ENCODE measurements at places on chromosomes 12 and 14.

- peak; percentile 11 for DNase-seq
Observed at GRCh38 chr12:132218527-132218875, 74.2 kb downstream of the NOC4L start.

GRCh38 chr14:98962118-98962517 lies 309.9 kb downstream of the BCL11B start:
- DNase-seq = no peak

DNA sequence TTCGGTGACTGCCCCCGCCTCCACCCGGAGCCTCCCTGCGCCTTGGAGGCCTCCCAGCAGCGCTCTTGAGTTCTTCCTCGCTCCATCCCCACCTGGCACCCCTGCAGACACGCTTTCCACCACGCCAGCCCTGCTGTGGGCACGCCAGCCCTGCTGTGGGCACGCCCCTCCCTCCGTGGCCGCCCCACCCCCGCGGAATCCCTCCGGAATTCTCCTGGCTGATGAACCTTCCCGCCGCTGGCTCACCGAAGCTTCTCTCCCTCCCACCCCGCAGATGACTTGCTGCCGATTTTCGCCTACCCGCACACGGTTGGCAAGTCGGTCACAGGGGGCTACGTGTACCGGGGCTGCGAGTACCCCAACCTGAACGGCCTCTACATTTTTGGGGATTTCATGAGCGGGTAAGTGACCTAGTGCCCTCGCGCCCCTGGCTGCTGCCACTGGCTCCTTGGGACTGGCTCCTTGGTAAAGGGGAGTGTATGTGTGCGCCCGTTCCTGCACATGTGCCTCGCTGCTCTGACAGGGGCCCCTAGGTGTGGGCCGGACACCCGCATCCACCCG lies 15.2 kb downstream of the HHIPL1 start:
- DNase-seq = no peak

GRCh38 chr12:66999141-66999540 lies 270.0 kb upstream of the CAND1 start:
- DNase-seq = no peak

GRCh38 chr12:46535907-46536306 lies 163.3 kb upstream of the SLC38A2 start:
- DNase-seq = no peak

GRCh38 chr12:57319678-57320469 lies 68.9 kb upstream of the STAC3 start:
- no peak for DNase-seq

DNA sequence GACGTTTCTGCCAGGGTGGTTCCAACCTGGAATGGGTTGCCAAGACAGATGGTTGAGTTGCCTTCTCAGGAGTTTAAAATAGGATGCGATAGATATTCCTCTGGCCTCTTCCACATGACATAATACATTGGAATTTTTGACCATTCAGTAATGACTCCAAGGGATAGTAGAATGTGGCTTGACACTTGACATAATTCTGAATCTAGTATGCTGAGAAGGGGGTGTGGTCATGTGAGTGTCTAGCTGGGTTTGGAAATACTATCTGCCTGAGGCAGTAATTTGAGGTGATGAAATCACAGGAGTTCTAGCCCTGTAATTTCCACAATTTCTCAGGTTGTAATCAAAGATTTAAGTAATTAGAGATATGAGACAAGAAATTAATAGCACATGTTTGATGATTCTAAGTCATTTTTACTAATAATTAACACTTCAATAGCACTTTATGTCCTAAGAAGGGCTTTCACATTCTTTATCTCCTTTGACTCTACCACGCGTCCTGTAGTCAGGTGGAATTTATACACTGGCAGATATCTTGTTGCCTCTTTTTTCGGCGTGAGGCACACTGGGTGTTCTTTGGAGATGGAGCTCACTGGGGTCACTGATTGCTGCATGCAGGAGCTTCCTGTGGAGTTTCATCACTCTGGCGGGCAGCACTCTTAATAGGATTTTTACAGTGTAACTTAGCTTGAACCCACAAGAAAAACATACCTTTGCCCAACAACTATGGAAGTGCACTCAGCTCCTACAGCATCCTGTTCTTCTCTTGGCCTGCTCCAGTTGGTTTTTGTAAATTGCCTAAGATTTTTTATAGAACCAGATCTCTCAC lies 3.2 kb upstream of the AMIGO2 start:
- peak; percentile 26 for DNase-seq

- DNase-seq = no peak
Observed at GRCh38 chr12:2416158-2416557, 363.4 kb downstream of the CACNA1C start.

- DNase-seq = no peak
Observed at GRCh38 chr14:96951511-96951910, 154.3 kb downstream of the VRK1 start.

DNA sequence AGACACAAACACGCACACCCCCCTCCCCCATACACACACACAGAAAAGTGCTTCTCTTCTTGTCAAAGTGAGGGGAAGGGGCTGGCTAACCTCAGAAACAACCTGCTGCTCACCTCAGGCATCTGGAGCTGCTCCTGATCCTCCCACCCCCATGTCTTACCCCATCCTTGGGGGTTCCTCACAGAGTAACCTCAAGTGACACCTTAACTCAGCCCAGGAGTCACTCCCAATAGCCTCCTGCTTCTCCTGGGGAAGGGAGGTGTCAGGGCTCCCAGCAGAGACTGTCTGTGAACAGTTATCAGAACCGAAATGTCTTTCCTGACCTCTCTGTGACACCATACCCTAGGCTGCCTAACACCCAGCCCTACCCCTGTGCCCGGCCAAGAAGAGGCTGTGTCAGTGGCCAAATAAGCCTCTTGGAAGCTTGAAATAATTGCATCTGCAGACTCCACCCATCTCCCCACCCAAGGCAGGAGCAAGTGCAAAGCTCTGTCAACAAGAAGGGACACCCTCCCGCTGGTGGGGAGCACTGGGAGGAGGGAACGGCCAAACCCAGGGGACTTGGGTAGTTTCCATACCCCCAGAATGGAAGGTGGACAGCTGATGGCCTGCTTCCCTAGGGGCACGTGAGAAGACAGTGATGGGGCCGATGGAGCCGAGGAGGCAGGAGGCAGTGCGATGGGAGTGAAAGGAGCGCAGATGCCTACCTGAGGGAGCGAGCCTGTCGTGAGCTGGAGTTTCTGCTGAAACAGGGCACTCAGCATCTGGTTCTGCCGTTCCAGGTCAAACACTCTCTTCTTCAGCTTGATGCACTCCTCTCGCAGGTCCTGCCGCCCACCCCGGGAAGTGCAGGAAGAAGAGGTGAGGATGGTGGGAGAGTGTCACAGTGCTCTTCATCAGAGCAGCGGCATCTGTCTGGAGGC lies 26.8 kb downstream of the NCKAP5L start:
- no peak for DNase-seq

DNA sequence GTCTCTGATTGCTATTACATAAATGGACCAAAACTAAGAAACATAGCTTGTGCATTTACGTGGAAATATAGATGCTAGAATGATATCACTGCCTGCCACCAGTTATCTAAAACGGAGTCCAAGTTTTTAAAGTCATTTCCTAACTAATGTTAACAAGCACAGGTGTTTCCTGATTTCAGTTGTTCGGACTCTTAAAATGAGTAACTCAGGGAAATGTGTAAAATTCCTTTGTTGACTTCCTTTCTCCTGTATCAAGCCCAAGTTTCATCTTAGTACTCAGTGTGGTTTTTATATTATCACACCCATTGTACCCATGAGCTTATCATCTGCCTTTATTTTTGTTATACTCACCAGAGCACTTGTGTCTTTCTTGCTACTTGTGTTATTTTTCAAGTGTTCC lies 13.2 kb upstream of the PRKCH start:
- DNase-seq = no peak

- DNase-seq = no peak
Observed at GRCh38 chr14:87264796-87265195, 728.2 kb downstream of the GALC start.

- no peak for DNase-seq
Observed at GRCh38 chr12:96445691-96446583, 43.4 kb upstream of the CFAP54 start.

- no peak for DNase-seq
Observed at GRCh38 chr12:118145113-118145797, 9.3 kb downstream of the PEBP1 start.

DNA sequence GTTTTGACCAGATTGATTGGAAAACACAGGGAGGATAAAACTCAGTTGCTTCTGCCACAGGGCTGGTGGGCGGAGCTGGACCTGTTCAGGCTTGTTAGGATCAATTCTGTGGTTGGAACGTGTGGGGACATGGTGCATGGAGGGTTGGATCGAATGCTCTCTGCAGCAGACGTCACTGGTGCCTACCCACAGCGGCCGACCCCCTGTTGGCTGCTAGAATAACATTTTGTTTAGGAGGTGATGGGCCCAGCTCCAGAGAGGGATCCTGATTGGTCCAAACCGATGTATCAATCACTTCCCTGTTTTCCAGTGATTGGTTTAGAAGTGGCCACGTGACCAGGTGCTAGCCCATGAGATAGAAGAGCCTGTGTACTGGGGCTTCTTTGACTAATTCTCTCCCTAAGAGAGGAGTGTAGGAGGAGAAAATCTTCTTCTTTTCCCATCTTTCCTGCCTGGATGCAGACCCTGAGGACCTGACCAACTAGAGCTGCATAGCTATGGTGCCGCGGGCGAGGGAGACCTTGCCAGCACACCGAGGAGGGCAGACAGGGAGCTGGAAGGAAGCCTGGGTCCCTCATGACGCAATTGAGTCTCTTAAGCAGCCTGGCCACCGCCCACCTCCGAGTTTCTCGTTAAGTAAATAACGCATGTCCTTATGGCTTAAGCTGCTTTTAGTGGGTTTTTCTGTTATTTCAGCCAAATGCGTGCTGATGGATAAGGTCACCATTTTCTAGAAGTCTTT lies 163.5 kb downstream of the AACS start:
- no peak for DNase-seq

GRCh38 chr12:54207539-54208294 lies 18.9 kb upstream of the SMUG1 start:
- DNase-seq = peak; percentile 8

GRCh38 chr14:92026548-92027190 lies 13.2 kb downstream of the TRIP11 start:
- no peak for DNase-seq

GRCh38 chr14:34629344-34629656 lies 648 bp downstream of the SNX6 start:
- no peak for DNase-seq

DNA sequence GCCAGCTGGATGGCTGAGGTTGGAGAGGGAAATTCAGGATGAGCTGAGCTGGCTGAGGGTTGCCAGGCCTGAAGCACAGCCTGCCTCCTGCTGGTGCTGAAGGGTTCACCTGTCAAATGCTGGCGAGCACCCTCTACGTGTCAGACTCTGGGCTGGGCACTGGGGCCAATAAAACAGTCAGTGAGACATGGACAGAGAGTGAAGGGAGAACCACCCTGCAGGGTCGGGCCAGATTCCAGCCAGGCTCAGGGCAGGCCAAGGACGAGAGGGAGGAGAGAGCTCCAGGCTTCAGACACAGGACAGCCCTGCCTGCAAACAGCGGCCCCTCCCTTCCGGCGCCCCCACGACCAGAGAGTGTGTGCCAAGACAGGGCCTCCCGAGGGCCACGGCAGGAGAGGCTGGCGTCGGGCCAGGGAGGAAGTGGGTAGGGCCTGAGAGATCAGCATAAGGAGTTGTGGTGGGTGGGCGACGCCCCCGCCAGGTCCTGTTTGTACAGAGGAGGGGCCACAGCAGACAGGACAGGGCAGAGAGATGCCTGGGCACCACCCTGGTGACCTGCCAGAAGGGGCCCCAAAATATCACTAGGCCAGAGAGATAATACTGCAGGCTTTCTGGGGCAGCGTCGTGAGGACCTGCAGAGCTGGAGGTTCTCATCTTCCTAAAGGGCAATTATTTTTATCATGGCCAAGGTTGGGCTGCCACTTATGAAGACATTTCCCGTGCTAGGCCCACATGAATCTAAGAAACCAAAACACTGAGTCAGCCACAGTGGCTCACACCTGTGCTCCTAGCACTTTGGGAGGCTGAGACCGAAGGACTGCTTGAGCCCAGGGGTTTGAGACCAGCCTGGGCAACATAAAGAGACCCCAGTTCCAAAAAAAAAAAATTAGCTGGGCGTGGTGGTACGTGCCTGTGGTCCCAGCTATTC lies 73.1 kb upstream of the GPR68 start:
- no peak for DNase-seq

DNA sequence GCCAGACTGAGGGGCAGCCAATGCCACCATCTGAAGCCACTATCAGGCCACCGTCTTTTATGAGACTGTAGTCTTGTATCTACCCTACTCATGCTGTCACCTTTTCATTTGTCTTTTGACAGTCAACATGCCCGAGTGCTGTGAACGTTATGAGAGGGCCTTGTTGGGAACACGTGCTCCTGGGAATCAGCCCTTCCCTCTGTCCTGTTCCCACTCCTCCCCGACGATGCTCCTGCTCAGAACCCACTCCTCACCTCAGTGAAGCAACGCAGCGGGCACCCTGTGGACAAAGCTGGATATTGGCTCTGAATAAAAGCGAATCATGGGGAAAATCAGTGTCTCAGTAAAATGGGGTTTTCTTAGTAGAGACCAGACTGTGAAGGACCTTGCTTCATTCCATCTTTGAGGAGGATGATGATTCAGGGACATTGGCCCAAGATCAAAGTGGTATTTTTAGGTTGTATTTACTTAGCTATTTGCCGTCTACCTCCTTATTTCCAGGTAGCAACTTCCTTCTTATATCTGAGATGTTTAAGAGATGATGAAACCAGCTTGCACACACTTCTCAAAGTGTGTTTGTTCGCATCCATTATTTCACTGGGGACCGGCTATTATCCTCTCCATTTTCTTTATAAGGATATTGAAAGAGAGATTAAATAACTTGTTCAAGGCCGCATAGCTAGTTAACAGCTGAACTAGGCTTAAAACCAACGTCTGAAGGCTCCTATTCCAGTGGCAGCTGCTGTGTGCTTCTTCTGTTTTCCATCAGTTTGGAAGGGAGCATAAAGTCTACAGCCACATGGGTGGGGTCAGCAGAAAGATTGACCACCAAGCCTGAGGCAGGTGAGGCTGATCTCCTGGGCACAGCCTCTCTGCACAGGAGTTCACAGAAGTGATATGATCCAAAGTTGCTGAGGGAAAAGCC lies 43.9 kb upstream of the CTDSP2 start:
- peak; percentile 11 for DNase-seq

GRCh38 chr14:100779691-100780080 lies 46.2 kb upstream of the MEG3 start:
- no peak for DNase-seq

DNA sequence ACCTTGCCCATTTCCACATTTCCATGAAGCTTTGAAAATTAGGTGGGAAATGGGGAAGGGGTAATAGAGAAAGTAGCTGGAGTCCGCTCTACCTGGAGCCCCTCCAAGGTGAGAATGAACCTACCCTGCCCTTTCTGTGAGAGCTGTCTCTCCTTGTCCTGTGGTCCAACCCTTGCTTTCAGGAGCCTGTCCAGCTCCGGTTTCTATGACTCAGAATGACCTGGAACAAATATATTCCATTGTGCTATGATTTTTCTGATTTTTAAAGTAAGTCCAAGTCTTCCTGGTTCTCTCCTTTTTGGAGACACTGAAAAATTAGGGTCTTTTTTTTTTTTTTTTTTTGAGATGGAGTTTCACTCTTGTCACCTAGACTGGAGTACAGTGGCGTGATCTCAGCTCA lies 89.1 kb upstream of the VASH1 start:
- DNase-seq = no peak
